KG1 (cell line): ENCODE measurements at places on chromosomes 4 and X.
A peak's percentile ranks its signal among the peaks of the same experiment; 100 is the strongest.

- peak; percentile 37 for DNase-seq
Observed at GRCh38 chr4:26861434-26862186, 969 bp downstream of the STIM2 start.

- no peak for DNase-seq
Observed at GRCh38 chr4:7744142-7744804, 195.4 kb downstream of the AFAP1 start.

DNA sequence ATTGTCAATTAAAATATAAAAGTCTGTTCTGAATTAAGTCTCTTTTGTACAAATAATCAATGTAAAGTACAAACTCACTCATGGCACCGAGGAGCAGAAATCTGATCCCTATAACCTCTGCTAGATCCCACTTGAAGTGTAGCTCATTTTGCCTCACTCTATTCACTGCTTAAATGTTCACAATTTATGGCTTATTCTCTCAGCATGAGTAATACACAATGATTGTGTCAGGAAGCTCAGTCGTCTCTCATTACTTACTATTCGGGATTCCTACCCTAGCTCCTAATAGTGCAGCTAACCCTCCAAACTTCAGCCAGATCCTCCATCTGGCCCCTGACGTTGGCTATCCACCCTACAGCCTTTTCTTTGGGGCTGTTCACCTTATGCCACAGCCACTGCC lies 4.7 kb upstream of the AMMECR1 start:
- DNase-seq: no peak

DNA sequence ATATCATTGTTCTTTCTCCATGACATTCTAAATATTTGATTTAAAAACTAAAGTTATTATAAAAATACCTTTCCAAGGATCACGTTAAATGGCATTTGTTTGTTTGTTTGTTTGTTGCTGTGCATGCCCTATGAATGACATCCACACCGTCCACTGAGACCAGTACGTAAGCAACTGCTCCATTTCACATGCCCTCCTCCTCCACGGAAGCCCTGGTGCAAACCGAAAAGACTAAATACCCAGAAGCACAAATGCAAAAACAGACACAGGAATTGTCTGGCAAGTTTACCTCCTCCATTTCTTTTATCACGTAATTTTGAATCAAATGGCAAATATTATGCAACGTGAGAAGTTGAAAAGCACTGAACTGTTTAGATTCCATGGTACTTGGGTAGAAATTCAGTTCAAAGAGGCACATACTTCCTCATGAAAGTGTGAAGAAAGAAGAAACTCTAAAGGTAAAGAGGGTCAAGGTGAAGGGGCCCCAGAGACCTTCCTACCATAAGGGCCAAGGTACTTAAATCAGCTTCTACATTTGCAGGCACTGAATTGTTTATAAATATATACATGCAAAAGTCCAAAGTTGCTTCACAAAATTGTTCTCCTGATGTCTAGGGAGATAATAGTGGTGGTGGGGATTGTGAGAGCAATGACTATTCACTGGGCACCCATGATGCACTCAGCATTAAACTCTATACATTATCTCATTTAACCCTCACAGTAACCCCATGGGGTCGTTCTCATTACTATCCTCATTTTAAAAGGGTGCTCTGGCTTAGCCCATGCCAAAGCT lies 23.4 kb downstream of the IRF2 start:
- no peak for DNase-seq

- DNase-seq: no peak
Observed at GRCh38 chr4:160026721-160027120, 923.8 kb downstream of the RAPGEF2 start.

DNA sequence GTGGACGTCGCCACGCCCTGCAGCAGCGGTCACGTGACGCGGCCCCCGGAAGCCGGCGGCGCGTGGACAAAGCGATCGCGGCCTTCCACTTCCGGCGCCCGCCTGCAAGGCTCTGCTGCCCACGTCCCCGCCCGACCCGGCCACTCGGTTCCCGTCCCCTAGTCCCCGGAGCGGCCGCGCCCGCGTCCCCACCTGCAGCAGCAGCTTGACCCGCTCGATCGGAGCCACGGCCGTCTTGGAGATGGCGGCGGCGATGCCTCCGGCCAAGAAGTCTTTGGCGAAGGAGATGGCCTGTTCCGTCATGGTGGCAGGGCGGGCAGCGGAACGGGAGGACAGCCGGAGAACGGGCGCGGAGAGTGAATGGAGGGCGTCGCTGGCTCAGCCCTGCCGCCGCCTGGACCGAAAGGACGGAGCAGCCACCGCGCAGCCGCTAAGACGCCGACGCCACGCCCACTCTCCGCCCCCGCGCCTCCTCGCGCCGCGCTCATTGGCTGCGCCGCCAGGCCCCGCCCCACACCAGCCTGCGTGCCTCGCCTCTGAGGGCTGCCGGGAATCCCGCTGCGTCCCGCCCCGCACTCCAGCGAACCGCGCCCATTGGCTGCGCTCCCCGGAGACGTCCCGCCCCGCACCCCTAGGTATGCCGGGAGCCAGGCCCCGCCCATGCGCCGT lies at the start of gene SLC25A6:
SLC25A6 (minus strand) TSS at position 407 of the 669 bp plus-strand sequence; CDS start at position 303, 104 bp downstream.
- no peak for DNase-seq

- peak; percentile 48 for DNase-seq
Observed at GRCh38 chrX:41009850-41010846, 75.1 kb upstream of the USP9X start.

DNA sequence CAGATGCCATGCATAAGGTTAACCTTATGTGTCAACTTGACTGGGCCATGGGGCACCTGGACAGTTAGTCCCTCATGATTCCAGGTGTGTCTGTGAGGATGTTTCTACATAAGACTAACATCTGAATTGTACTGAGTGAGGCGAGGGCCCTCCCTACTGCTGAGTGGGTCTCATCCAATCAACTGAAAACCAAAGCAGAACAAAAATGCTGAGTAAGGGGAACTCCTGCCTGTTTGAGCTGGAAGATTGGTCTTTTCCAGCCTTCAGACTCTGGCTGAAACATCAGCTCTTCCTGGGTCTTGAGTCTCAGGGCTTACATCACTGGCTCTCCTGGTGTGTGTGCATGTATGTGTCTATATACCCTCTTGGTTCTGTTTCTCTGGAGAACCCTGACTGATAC lies 13.8 kb downstream of the NELFA start:
- no peak for DNase-seq

GRCh38 chrX:48909703-48910294 lies 1.6 kb downstream of the SLC35A2 start:
- no peak for DNase-seq

GRCh38 chrX:129233786-129234185 lies 289.5 kb downstream of the SMARCA1 start:
- no peak for DNase-seq

GRCh38 chr4:103478734-103479133 lies 241.1 kb downstream of the TACR3 start:
- DNase-seq: no peak

DNA sequence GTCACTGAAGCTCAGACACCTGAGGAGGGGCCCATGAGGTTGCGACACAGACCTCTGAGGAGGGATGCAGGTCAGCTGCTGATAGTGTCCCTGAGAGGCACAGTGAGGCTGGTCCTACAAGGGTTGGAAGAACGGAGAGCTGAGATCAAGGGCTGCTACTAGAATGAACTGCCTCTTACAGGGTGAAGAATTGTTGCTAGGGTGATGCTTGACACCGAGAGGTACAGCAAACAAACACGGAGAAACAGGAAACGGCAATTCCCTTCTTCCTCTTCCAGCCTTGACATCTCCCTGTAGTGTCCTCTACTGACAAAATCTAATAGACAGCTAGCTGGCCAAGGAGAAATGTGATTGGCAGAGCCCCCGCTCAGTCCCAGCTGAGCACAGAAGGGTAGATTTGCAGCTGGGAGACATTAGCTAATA lies 11.8 kb upstream of the HPGDS start:
- no peak for DNase-seq

DNA sequence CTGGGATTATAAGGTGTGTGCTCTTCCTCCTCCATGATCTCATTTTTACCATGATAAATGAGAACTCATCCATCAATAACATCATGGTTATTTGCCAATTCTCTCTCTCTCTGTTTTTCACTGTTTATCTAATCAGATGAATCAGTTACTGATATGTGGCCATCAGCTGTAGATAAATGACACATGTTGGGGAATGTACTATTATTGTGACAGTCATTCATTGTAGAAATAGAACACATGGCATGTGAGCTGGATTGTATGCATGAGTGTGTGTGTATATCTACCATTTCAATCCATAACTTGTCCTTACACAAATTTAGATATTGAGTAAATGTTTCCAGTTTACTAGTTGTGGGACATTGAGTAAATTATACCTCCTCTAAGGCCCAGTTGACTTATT lies 53.0 kb downstream of the OSTC start:
- DNase-seq: no peak

DNA sequence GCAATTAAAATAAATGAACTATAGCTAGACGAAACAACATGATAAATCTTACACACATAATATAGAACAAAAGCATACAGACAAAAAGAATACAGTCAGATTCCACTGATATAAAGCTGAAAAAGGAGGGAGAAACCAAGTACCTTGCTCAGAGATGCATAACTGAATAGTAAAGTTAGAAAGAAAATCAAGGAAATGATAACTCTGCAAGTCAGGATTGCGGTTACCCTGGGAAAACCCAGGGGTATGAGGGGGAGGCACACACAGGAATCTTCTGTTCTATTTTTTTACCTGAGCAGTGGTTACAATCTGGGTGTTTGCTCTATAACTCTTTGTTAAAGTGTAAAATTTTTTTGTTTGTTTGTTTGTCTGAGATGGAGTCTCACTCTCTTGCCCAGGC lies 209.1 kb downstream of the CBR4 start:
- DNase-seq: no peak

GRCh38 chr4:100372432-100372831 lies 145.4 kb downstream of the EMCN start:
- DNase-seq: no peak

DNA sequence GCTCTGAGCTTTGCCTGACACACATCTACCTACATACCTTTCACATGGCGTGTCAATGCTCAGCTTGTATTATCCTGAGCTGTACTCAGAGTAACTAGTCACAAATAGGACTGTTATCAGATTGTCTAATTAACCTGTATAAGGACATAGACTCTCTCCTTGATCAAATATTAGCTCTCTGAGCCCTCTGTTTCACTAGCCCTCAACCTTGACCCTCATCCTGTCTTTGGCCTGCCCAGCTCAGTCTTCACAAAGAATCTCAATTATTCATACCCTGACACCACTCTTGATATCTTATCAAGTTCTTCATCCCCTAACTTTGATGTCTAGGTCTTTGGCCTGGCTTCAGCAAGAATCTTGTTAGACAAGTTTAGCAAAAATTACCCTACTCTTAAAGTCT lies 320.7 kb upstream of the PCDH7 start:
- no peak for DNase-seq
